ENCODE measurements at places on chromosomes 3 and 15.

- H3K4me3 ChIP-seq, result no peak overlapping the region
- no peak for DNase-seq
- H3K36me3 ChIP-seq, result no peaks in the 10 kb centered on the region
- H3K27ac ChIP-seq, result no peak overlapping the region
- H3K27me3 ChIP-seq, result peaks cover 5% of the 10 kb centered on the region
Observed at GRCh38 chr3:123834631-123835030, 49.5 kb downstream of the MYLK start.

GRCh38 chr3:157127268-157127667, 32.7 kb downstream of the CCNL1 start:
- H3K27ac ChIP-seq, result no peak overlapping the region
- DNase-seq, result no peak
- no peaks in the 10 kb centered on the region for H3K27me3 ChIP-seq
- H3K4me1 ChIP-seq, result peaks cover 38% of the 10 kb centered on the region
- H3K36me3 ChIP-seq, result no peaks in the 10 kb centered on the region

DNA sequence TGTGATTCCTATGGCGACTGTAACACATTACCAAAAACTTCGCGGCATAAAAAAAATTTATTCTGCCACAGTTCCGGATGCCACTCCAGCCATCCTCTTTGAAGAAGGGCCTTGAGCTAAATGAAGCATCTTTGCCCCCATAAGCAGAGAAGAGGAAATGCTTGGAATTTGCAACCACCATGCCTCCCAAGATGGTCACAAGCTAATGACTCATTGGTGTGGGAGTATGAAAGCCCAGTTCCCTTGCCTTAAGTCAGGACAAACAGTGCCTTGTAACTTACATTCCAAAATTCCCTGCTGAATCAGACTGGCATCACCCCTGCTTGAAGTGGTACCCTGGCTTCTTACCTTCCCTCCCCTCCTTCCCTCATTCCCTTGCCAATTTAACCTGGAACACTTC, 1077.4 kb downstream of the EPHA3 start:
- H3K27me3 ChIP-seq, result no peaks in the 10 kb centered on the region
- H3K27ac ChIP-seq, result no peak overlapping the region
- H3K4me1 ChIP-seq, result no peaks in the 10 kb centered on the region
- H3K4me3 ChIP-seq, result no peak overlapping the region

DNA sequence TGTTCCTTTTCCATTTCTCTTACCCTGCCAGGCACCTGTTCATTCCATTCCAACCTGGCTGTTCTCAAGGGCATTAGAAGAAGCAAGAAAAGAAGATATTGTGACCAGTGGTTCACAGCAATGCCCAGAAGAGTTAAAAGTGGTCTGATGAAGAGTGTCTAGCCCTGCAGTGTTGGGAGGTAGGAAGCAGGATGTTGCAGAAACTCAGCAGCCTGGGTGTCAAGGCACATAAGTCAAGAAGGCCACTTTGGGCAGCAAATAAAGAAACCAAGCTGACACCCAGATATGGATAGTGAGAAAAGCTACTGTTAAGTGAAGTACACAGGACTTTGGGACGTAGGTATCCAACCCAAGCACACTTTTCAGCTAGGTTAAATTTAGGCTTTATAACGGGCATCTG, 199.9 kb upstream of the SATB1 start:
- peaks cover 2% of the 10 kb centered on the region for H3K27me3 ChIP-seq
- peaks cover 19% of the 10 kb centered on the region for H3K4me1 ChIP-seq
- H3K27ac ChIP-seq, result no peak overlapping the region

GRCh38 chr3:67090474-67090873, 92.4 kb downstream of the KBTBD8 start:
- H3K27me3 ChIP-seq, result peaks cover 4% of the 10 kb centered on the region
- peaks cover 9% of the 10 kb centered on the region for H3K36me3 ChIP-seq
- H3K4me1 ChIP-seq, result no peaks in the 10 kb centered on the region
- no peak overlapping the region for H3K27ac ChIP-seq
- DNase-seq, result no peak

GRCh38 chr3:35675621-35676020, 36.3 kb downstream of the ARPP21 start:
- H3K27me3 ChIP-seq, result no peaks in the 10 kb centered on the region
- H3K36me3 ChIP-seq, result no peaks in the 10 kb centered on the region
- no peak overlapping the region for H3K27ac ChIP-seq
- no peaks in the 10 kb centered on the region for H3K4me1 ChIP-seq
- no peak overlapping the region for H3K4me3 ChIP-seq

GRCh38 chr15:43105077-43105736, 631 bp downstream of the UBR1 start:
- H3K4me1 ChIP-seq, result peaks cover 56% of the 10 kb centered on the region
- H3K4me3 ChIP-seq, result peak overlapping the region; percentile 97
- peak overlapping the region; percentile 99 for H3K27ac ChIP-seq
- peaks cover 9% of the 10 kb centered on the region for H3K27me3 ChIP-seq
- H3K36me3 ChIP-seq, result peaks cover 18% of the 10 kb centered on the region

DNA sequence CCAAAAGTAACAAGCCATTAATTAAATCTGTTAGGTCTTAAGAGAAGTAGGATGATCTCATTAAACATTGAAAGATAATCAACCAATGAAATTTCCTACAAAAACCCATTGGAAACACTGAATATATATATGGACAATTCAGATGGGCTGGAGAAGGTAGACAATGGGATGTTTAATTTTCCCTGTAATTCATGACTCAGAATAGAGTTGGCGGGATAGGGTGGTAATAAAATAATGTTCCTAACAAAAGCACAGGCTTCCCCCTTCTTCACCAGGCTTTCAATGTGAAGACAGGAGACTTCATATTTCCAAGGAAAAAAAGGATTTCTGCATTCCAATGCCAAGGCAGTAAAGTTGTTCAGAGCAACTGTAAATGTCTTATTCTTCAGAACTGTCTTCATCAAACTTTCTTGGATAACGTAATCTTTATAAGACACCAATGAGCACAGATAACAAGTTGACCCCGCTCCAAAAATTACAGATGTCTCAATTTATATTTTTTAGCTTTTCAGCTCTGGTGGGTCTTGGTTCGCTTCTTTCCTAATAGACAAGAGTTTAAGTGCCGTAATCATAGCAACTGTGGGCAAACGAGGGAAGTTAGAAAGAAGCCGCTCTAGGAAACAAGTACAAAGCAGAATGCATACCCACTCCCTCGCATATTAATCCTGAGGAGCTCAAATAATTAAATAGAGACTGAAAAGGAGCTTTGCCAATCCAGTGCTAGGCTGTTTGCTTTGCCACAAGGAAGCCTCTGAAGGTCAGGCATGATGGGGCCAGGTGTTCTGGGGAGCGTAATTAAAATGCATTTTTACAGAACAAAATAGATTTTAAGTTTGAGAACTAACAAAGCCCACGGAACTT, 377.0 kb downstream of the FOXP1 start:
- no peaks in the 10 kb centered on the region for H3K36me3 ChIP-seq
- H3K4me1 ChIP-seq, result no peaks in the 10 kb centered on the region
- H3K4me3 ChIP-seq, result no peak overlapping the region
- peaks cover 7% of the 10 kb centered on the region for H3K27me3 ChIP-seq
- no peak overlapping the region for H3K27ac ChIP-seq

DNA sequence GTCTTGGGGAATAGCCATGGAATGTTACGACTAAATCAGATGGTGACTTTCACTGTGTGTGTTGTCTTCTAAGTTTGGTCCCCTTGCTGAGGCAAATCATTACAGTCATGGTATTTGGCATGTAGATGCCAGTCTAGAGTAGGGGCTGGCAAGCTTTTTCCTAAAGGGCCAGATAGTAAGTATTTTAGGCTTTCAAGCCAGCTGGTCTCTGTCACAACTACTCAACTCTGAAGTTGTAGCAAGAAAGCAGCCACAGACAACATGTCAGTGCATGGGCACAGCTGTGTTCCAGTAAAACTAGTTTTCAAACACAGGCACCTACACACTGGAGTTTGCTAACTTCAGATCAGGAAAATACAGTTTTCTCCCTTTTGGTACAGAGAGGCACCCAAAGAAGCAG, 39.3 kb downstream of the CCR3 start:
- H3K4me3 ChIP-seq, result no peak overlapping the region
- H3K36me3 ChIP-seq, result no peaks in the 10 kb centered on the region
- peaks cover 95% of the 10 kb centered on the region for H3K4me1 ChIP-seq
- H3K27ac ChIP-seq, result no peak overlapping the region
- peaks cover 1% of the 10 kb centered on the region for H3K27me3 ChIP-seq
- DNase-seq, result no peak

GRCh38 chr15:50358845-50359244, 3.8 kb upstream of the GABPB1 start:
- no peak for DNase-seq
- peaks cover 2% of the 10 kb centered on the region for H3K36me3 ChIP-seq
- no peak overlapping the region for H3K27ac ChIP-seq
- peaks cover 33% of the 10 kb centered on the region for H3K4me1 ChIP-seq

DNA sequence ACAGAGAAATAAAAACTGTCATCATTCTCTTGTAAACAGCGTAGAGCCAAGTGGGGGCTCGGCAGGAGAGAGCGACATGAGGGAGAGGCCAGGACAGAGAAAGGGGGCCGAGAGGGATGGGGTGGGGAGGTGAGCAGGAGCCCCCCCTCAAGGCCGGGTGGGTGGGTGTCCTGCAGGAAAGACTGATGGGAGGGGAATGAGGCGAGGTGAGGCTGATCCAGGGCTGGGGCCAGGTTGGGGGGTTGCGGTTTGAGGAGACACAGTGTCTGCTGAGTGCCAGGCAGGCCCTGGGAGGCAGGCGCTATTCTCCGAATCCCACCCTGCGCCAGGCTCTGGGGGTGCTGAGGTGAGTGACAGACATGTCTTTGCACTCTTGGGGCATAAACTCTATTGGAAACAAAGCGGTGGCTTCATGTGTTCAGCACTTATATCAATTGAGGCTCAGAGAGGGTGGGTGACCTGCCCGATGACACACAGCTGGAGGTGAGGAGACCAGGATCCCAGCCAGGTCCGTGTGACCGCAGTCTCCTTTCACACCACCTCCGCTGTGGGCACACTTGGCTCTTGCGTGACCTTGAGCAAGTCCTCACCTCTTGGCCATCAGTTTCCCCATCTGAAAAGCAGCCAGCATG, 19.6 kb upstream of the CSPG4 start:
- no peak for DNase-seq
- H3K4me1 ChIP-seq, result peaks cover 7% of the 10 kb centered on the region

DNA sequence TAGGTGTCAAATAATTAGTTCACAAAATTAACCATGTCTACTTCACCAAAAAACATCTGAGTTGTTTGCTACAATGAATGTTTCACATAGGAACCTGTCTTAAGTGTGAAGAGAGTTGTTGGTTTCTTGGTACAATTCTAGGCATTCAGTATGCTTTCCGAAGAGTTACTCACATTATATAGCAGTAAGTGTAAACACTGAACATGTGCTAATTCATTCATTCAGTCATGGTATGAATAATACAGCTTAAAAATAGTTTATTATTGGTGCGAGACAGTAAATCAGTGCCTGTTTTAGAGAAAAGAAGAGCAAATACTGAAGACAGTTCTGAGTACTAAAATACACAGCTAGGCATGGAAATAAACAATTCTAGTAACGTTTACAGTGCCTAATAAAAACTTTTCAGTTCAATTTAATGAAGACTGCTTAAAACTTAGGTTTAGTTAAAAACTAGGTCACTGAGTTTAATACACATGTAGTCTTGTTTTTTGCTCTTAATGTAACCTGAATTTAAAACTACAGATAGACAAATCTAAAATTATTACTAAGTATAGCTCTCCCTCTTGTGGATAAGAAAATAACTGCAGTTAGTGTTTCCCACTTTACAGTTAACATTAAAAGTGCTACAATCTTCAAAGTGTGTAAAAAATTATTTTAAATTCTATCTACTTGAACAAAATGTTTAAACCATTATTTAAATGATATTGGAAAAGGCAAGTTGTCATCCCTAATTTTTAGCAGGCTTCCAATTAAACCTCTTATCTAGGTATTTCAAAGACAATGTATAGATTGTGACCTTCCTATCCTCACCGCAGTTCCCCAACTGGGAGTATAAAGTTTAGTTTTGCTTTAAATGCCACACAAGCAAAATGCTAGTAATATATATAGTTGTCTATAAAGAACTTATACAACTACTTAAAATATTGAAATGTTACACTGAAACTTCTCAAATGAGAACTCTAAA, 20.1 kb upstream of the ZCWPW2 start:
- H3K27me3 ChIP-seq, result peaks cover 4% of the 10 kb centered on the region
- peak; percentile 52 for DNase-seq
- H3K4me1 ChIP-seq, result peaks cover 59% of the 10 kb centered on the region
- peak overlapping the region; percentile 53 for H3K4me3 ChIP-seq

GRCh38 chr15:89329329-89330084, 5.1 kb downstream of the POLG start:
- DNase-seq, result peak; percentile 60
- H3K4me3 ChIP-seq, result peak overlapping the region; percentile 76
- H3K27me3 ChIP-seq, result peaks cover 7% of the 10 kb centered on the region
- peak overlapping the region; percentile 83 for H3K27ac ChIP-seq
- H3K4me1 ChIP-seq, result peaks cover 63% of the 10 kb centered on the region
- H3K36me3 ChIP-seq, result peaks cover 36% of the 10 kb centered on the region

- no peaks in the 10 kb centered on the region for H3K27me3 ChIP-seq
- no peak for DNase-seq
- no peaks in the 10 kb centered on the region for H3K4me1 ChIP-seq
- no peaks in the 10 kb centered on the region for H3K36me3 ChIP-seq
- H3K27ac ChIP-seq, result no peak overlapping the region
Observed at GRCh38 chr3:123147754-123148535, 53.8 kb upstream of the SEC22A start.

- no peaks in the 10 kb centered on the region for H3K36me3 ChIP-seq
- H3K27ac ChIP-seq, result no peak overlapping the region
- no peak for DNase-seq
- no peaks in the 10 kb centered on the region for H3K27me3 ChIP-seq
- no peak overlapping the region for H3K4me3 ChIP-seq
Observed at GRCh38 chr3:181290941-181291340, 301.4 kb upstream of the DNAJC19 start.

GRCh38 chr15:32970847-32971246, 223.7 kb downstream of the FMN1 start:
- no peaks in the 10 kb centered on the region for H3K4me1 ChIP-seq
- H3K27ac ChIP-seq, result no peak overlapping the region
- no peak overlapping the region for H3K4me3 ChIP-seq
- no peaks in the 10 kb centered on the region for H3K36me3 ChIP-seq
- no peaks in the 10 kb centered on the region for H3K27me3 ChIP-seq
